ENCODE measurements at places on chromosomes 4 and X.

DNA sequence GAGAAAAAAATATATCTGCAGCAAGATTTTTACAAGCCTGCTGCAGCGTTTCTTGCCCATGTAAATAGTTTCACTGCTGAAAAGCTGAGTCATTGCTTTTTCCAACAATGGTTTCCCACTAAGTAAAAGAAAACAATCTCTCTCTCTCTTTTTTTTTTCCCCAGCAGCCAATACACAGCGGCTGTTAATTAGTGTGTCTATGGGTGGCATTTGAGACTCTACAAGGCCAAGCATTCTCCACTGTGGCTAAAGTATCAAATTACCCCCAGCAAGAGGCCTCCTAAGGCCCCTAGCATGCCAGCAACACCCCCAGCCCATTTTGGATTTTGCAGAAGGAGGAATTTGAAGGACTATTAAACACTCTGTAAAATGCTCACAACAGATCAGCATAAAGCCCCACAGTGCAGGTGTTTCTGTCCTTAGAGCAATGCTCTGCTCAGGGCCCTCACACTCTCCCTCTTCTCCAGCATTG is 837.4 kb downstream of the TRIML1 start:
- DNase-seq, result peak; percentile 61

GRCh38 chrX:84709987-84710386 is 207.7 kb upstream of the HDX start:
- no peak for DNase-seq

DNA sequence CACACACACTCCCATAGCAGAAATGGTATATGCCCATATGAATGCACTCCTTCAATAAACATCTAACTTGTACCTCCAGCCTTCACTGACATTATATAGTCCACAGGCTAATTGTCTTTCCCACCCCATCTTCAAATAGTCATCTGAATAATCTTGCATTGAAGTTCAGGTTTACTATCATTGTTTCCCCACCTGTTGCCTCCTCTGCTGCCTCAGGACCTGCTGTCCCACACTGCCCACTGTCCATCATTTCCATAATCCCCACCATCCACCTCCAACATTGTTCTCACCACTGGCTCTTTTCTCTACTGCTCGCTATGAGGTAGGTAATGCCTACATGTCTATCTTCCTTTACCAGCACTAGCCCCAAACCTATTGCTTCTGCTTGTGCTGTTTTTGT is 66.1 kb downstream of the TBC1D9 start:
- no peak for DNase-seq

DNA sequence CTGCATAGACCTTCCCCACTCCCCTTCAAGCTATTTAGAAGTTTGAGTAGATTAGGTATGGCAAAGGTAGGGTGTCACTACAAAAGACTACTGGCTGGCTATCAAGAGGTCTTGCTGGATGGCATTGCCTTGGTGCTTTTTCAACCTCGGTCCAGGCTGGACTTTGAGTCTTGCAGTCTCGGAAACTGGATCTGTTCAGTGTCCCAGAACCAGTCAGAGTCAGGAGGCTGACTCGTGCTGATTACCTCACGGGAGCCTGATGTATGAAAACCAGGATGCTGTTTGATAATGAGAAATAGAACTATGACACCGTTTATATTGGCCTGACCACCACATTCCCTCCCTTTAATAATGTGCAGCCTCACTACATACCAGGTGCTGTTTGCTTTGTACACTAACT is 2.7 kb upstream of the PHKA1 start:
- DNase-seq, result no peak

Measured in NCI-H1105 (cell line).